ENCODE measurements at places on chromosomes 7 and 10. TPM values are rescaled to one million over a fixed set of nuclear protein-coding genes. Genes with fewer than 3 reads are reported as not detected.

The LLCFC1 gene
- not detected for total RNA-seq

The CPED1 gene
- total RNA-seq: 44.4 TPM

The ENTPD1 gene
- total RNA-seq: 25.4 TPM

The PARD3 gene
- 27.7 TPM for total RNA-seq

The DRGX gene
- not detected for total RNA-seq

The VWDE gene
- not detected for total RNA-seq

The ACTR3C gene
- total RNA-seq: 2.6 TPM

The WIPF3 gene
- 1.4 TPM for total RNA-seq

The DNAAF5 gene
- 20.4 TPM for total RNA-seq

The NUTM2E gene
- total RNA-seq: not detected

The SFRP4 gene
- 64.3 TPM for total RNA-seq

The PDCD11 gene
- 32.2 TPM for total RNA-seq

The ZNF138 gene
- total RNA-seq: 4.0 TPM

The EEPD1 gene
- 18.5 TPM for total RNA-seq

The SLC35B4 gene
- 24.0 TPM for total RNA-seq

The MMP21 gene
- 0.29 TPM for total RNA-seq

The COL17A1 gene
- 0.19 TPM for total RNA-seq

The CCL24 gene
- not detected for total RNA-seq

The CYP2W1 gene
- not detected for total RNA-seq

The LRRC61 gene
- total RNA-seq: 3.9 TPM

The SLC29A3 gene
- 6.9 TPM for total RNA-seq

The TMEM106B gene
- total RNA-seq: 35.4 TPM

The FAM25G gene
- total RNA-seq: not detected

The UCN3 gene
- not detected for total RNA-seq

The SUGCT gene
- 2.9 TPM for total RNA-seq

The FRAT1 gene
- total RNA-seq: 8.2 TPM

The MKLN1 gene
- 73.4 TPM for total RNA-seq

The TUBB8 gene
- total RNA-seq: not detected

The CAMK2B gene
- 1.2 TPM for total RNA-seq

The ZNF503 gene
- total RNA-seq: 16.8 TPM

The WDFY4 gene
- 10.1 TPM for total RNA-seq

The BTBD16 gene
- not detected for total RNA-seq

The CABCOCO1 gene
- 0.35 TPM for total RNA-seq

The ATG9B gene
- not detected for total RNA-seq

The APBB1IP gene
- 37.2 TPM for total RNA-seq

The TMEM196 gene
- total RNA-seq: 2.5 TPM

The UNC5B gene
- 5.3 TPM for total RNA-seq

The NME8 gene
- 0.45 TPM for total RNA-seq

The OLAH gene
- total RNA-seq: 2.0 TPM

The KBTBD2 gene
- 33.9 TPM for total RNA-seq

The FAM25C gene
- total RNA-seq: not detected

The ASB15 gene
- not detected for total RNA-seq

The MKX gene
- total RNA-seq: 0.55 TPM

The TEX36 gene
- total RNA-seq: not detected

The OR2A42 gene
- total RNA-seq: not detected

The MBL2 gene
- total RNA-seq: not detected

The SP8 gene
- not detected for total RNA-seq

The MICALL2 gene
- 28.2 TPM for total RNA-seq

The HOXA13 gene
- 1.9 TPM for total RNA-seq

The HOXA4 gene
- 4.0 TPM for total RNA-seq

The DTX2 gene
- total RNA-seq: 35.0 TPM

The NPY4R gene
- not detected for total RNA-seq

The IGF2BP3 gene
- total RNA-seq: 1.2 TPM

The SEM1 gene
- total RNA-seq: 40.4 TPM

The POM121L12 gene
- total RNA-seq: not detected

The SCART1 gene
- total RNA-seq: 3.3 TPM

The ZNF25 gene
- 17.1 TPM for total RNA-seq
